ENCODE measurements at places on chromosomes 6 and 20. TPM values are rescaled to one million over a fixed set of nuclear protein-coding genes. Genes with fewer than 3 reads are reported as not detected.

The CCN6 gene
- not detected for total RNA-seq

- DNase-seq = no peak
These were observed 3.5 kb downstream of the TREML1 start for GRCh38 chr6:41150671-41151070.

GRCh38 chr6:164924674-164925073 is 384.7 kb downstream of the C6orf118 start:
- DNase-seq = no peak

- no peak for DNase-seq
These were observed 4.4 kb upstream of the STX16 start for GRCh38 chr20:58646703-58647102.

All from frontal cortex (tissue), 4 donors.